ENCODE measurements at places on chromosomes 7 and 10. TPM values are rescaled to one million over a fixed set of nuclear protein-coding genes. Genes with fewer than 3 reads are reported as not detected.
A peak's percentile ranks its signal among the peaks of the same experiment; 100 is the strongest.

DNA sequence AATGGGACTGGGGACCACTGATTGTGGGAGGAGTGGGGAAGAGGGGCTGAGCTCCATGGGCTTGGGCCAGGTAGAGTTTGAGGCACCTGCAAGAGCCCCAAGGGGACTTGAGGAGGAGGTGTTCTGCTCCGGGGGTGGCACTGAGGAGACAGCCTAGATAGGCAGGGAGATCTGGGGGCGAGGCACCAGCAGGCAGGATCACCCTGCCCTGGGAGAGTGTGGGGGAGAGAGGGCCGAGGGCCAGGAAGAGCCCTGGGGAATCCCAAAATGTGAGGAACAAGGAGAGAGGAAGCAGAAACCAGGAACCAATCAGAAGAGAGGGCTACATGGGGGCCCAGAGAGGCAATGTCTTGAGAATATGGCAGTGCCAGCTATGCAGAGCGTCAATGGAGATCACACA lies 34.6 kb downstream of the LEP start:
- DNase-seq: no peak

DNA sequence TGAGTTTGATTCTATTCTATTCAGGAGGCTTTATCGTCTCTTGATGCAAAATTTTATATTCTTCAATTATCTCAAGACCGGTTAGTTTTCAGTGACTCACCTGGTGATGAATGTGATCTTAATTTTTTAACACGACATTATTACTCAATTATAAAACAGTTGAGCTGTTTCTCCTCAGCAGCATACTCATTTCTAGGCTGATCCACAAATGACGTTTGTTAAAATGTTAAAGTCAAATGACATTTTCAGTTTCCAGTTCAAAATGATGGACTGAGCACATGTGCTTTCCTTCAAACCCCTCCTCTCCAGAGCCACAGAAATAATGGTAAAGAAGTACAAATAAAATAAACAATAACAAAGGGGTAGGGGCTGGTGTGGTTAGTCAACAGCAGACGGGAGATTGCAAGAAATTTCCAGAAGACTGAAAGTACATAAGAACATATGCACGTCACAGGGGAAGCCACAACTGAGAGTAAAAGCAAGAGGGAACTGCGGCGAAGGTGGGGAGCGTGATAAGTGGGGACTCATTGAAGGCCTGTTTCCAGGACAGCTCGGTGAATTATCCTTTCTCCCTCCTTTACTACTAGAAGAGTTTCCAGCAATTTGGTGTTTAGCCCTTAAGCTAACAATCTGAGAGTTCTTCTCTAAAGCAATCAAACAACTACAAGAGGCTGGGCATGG lies 10.9 kb downstream of the MACROH2A2 start:
- DNase-seq: no peak

GRCh38 chr10:48541144-48541795 lies 63.6 kb downstream of the ARHGAP22 start:
- no peak for DNase-seq

DNA sequence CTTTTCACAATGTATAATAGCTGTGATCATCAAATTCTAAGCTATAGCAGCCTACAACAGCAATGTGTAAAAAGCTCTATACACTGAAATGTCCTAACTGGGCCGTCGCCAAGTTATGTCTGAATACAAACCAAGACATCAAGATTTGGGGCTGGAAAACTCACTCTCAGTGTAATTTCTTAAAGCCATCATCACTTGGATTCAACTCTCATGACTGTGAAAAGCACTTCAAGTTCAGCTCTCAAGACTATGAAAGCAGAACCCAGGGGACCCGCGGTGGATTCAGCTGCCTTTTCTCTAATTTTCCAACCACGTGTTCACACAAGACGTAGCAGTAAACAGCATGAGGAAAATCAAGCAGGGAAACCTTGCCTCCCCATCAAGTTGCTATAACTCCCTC lies 15.8 kb upstream of the ZNRF2 start:
- no peak for DNase-seq

GRCh38 chr10:60023155-60023877 lies 117.0 kb upstream of the CCDC6 start:
- no peak for DNase-seq

DNA sequence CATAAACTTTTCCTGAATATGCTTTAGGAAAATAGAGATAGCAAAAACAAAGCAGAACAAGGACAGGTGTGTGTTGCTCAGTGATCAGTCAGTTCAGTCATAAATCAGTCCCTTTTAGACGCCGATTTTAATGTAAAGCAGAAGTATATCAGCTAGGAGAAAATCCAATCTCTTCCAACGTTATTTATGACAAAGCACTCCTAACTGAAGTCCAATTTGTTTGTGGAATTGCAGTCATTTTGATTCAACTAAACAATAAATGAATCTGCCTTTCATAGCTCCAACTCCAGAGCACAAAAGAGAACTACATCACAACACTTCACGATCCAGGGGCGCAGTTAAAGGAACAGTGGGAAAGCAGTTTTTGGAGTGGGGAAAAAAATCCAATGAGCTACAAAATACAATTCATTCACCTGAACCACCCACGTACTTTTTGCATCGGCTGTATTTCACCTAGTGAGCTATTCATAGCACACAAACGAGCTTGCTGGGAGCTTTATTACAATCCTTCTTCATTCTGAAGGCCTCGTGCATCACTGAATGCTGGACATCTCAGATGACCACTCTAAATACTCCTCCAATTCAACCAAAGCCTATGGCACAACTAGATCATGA lies 151.3 kb downstream of the LRRN3 start:
- no peak for DNase-seq

DNA sequence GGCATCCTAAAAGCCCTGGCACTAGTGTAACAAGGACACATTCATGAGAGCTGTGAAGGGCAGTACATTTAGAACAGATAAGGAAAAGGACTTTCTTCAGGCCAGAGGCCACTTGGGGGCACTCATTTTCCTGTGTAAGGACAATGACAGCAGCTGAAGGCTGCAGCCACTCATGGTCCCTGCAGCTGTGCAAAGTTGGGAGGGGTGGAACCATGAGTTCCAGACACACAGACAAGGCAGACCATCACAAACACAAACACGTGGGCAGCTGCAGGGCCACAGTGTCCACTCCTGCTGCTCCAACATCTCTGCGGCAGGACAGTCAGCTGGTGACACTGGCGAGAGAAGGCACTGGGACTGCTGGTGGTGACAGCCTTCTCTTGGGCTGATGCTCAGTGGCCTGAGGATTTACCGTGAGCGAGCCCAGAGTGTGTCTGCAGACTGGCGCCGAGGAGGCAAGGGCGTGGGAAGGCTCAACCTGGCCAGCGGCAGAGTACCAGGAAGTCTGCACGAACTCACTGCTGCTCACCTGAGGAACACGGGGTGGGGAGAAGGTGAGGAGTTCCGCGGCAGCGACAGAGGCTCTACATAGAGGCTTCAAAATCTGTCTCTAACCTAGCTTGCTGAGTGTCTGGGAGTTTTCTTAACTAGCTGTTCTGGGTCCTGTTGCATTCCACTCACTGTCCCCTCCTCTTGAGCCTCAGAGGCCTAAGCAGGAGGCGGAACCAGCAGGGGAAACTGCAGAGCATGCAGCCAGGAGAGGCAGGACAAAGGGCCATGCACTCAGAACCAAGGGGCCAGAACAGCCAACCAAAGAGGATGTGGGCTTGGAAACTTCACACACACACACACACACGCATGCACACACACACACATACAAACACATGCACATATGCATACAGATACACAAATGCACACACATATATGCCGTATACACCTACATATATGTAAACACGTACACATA lies 76.5 kb upstream of the DDC start:
- DNase-seq: no peak

DNA sequence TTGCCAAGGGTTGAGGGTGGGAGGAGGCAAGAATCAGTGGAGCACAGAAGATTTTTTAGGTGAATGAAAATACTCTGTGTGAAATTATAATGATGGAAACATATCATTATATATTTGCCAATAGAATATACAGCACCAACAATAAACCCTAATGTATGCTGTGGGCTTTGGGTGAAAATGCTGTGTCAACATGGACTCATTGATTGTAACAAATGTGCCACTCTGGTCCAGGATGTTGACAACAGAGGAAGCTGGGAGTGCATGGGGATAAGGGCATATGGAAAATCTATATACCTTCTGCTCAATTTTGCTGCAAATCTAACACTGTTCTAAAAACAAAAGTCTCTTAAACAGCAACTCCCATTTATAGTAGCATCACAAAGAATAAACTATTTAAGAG lies 114.3 kb downstream of the LYZL1 start:
- no peak for DNase-seq

DNA sequence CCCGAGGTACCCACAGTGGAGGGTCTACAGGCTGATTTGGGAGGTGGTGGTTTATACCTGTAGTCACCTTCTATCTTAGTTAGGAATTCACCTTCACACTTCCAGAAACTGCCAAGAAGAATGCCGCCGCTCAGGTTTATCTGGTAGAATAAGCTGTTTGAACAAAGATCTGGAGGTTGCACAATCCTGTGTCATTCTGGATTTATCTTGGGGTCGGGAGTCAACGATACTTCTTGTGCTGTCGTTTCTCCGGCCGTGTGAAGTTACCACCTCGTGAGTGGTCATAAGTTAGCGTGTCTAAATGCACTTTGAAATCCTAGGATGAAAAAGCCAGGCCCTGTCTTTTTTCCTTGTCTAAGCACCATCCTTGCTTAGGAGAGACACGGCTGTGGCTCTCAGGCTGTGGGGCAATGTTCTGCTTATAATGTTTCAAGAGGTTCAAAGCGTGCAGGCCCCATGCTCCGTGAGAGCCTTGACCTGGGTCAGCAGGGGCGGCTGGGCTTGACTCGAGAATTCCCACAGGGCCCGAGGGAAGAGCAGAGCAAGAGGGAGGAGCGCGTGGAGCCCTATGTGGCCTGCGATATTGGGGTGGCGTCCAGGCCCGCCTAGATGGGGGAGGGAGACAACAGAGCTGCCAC lies 35.5 kb downstream of the GRIFIN start:
- no peak for DNase-seq

DNA sequence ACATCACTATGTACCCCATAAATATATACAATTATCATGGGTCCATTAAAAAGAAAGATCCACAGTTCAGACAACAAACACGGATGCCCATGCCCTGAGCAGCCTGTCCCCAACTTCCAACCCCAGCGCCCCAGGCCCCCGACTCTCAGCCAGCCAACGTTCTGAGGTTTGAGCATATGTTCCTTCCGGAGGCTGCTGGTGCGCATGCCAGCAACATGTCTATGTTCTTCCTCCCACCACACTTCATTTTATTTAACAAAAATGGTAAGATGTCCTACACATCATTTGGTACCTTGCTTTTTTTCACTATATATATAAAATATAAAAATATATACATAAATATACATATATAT lies 250.9 kb downstream of the MAD1L1 start:
- no peak for DNase-seq

DNA sequence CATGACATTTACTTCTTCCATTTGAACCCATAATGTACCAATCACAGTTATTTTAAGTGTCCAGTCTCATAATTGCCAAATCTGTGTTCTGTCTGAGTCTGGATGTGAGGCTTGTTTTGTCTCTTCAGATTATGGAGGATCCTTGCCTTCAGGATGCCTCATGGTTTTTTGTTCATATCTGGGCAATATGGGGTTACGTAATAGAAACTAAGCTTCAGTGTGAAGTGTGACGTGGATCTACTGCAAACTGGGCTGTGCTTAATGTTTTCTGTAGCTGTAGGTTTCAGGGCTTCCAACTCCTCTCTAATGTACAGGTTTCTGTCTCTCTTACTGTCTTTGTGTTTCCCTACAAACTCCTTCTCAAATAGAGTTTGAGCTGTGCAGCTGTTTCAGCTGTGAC lies 223.7 kb upstream of the ADARB2 start:
- no peak for DNase-seq

GRCh38 chr7:148790131-148790726 lies 91.5 kb downstream of the CUL1 start:
- no peak for DNase-seq

GRCh38 chr7:99021941-99022560 lies 121.9 kb downstream of the SMURF1 start:
- peak; percentile 26 for DNase-seq

GRCh38 chr7:105874055-105874454 lies 2.3 kb downstream of the ATXN7L1 start:
- no peak for DNase-seq

DNA sequence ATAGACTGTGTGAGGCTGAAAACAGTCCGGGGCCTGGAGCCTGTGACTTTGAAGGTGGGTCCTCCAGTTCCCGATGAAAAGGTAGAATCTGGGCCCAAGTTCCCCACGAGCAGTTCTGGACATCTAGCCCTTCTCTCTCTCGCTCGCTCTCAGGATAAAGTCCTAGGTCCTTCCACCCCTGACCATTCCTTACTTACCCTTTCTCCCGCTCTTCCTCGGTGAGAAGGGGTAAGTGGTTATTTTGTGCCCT lies 713 bp downstream of the IMMP2L start:
- DNase-seq: no peak

- DNase-seq: no peak
Observed at GRCh38 chr10:31708474-31708873, 220.2 kb downstream of the ARHGAP12 start.

DNA sequence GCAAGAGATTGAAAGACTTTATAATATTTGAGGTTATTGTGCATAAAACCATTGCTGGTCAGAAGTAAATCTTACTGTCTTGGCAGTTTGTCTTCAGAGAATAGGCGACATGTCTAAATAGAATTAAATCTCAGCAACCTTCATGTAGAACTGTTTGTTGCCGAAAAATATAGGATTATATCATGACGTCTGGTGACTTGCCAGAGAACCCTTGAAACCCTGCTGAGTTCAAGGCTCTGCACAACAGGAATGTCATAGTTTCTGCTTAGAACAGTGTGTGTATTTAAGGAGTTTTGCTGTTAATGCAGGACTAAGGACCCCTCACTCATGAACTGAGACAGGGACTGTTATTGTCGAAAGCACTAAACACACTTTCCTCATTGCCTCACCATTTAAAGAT lies 206.4 kb upstream of the ETV1 start:
- DNase-seq: no peak

DNA sequence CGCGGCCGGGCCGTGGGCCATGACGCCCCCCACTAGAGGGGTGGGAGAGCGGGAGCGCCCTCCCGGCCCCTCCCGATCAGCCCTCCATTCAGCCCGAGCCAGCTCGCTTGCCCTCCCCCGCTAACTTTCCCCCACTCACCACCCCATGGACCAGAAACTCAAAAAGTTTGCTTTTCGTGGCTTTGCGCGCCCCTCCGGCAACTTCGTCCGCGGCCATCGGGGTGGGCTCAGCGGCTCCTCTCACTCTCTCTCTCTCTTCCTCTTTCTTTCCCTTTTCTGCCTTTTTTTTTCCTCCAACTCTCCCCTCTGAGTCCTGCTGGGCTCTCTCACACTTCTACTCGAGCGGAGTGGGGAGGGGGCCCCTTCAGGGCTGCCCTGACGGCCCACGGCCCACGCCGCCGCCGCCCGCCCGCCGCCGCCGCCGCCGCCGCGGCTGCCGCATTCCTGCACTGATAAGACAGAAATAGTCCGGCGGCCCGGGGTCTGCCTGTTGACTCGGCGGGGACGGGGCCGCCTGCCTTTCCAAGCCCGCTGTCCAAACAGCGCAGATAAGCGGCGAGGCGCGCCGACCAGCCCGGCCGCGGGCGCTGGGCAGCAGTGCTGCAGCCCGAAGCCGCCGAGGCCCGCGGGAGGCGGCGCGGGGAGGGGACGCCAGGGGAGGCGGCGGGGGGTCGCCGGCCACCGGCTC lies at the start of gene SMARCD3:
TSS of gene SMARCD3 (minus strand) at position 349 of the 688 bp plus-strand sequence. CDS start at position 217, 132 bp downstream.
- DNase-seq: peak; percentile 92

KIAA1217 gene
- total RNA-seq: 15.9 TPM

PIK3CG gene
- 11.8 TPM for total RNA-seq

SLC13A4 gene
- 2.2 TPM for total RNA-seq

RNF32 gene
- total RNA-seq: 0.72 TPM

HECW1 gene
- total RNA-seq: 1.0 TPM

SLC29A3 gene
- 5.3 TPM for total RNA-seq

CFAP70 gene
- total RNA-seq: 2.4 TPM

NANOS1 gene
- total RNA-seq: 1.9 TPM

MMD2 gene
- not detected for total RNA-seq
